ENCODE measurements at places on chromosomes 16 and 17.

DNA sequence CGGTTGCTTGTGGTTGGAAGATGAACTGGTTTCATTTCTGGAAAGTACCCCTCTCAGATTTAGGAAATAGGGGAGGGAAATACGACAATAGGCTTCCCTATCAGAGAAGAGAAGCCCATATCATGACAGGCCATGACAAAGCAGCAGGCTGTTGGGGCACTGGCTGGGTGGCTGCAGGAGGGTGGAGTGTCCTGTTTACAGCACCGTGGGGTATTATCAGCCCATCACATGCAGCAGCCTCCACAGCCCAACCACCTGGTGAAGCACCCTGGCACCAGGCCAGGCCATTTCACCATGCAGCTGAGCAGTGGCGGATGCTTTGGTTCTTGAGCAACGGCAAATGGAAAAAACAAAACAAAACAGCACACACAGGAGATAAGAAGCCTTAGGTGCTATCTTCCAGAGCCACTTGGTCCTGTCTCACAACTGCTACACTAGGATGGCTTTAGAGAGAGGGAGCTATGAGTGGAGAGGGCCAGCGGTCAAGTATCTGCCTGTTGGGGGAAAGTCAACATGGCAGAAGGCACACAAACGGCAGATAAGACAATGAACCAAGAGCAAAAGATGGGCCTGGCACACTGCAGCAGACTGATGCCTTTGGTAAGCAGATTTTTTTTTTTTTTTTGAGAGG lies 24.2 kb downstream of the FAM117A start:
- peak; percentile 25 for DNase-seq

DNA sequence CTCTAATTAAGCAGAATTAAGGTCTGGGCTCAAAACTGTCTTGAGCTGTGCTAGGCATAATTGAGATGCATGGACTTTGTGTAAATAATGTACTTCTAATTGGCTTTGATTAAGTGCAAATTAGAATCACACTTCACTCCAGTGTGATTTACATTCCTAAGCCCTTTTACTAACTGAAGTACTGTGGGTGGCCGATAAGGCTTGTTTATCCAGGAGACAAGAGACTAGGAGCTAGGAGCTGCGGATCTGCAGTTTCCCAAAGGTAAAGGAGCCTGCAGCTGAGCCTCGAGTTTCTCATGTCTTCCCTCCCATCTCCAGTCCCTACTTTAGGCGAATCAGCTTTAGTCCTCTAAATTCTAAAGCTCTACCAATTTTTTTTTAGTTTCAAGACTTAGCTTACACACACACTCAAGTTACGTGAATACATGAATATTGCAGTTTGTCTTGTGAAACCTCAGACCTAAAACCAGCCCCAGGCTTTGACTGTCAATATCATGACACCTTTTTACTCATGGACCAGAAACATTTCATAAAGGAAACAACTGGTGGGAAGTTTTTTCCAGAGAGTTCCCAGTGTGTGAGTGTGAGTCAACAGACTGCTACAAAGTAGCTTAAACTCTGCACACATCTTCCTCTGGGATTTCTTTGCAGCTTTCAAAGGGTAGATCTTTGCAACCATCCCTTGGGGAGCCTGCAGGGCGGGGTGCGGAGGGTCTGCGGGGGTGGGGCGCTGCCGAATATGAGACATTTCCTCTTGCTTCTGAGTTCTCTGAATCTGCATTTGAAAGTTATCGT lies 113.9 kb upstream of the TBX2 start:
- peak; percentile 23 for DNase-seq

GRCh38 chr16:54194334-54194743 lies 92.2 kb downstream of the IRX3 start:
- no peak for DNase-seq

- no peak for DNase-seq
Observed at GRCh38 chr17:3735515-3735914, 11.8 kb downstream of the HASPIN start.

DNA sequence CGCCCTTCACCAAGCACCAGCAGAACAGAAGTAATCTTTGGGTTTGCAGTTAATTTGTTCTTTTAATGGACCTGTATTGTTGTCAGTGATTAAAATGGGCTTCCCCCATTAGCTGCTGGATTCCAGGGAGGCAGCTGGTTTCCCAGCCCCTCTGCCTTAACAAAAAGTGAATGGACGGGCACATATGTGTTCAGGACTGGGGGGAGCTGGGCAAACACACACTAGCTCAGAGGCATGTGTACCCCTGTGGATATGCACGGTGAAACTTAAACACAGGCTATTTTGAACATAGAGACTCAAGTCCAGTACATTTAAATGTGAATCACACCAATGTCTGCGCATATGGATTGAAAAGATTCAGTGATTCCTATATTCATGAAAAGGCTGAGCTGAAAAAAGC lies 25.5 kb upstream of the TMEM132E start:
- DNase-seq = no peak

DNA sequence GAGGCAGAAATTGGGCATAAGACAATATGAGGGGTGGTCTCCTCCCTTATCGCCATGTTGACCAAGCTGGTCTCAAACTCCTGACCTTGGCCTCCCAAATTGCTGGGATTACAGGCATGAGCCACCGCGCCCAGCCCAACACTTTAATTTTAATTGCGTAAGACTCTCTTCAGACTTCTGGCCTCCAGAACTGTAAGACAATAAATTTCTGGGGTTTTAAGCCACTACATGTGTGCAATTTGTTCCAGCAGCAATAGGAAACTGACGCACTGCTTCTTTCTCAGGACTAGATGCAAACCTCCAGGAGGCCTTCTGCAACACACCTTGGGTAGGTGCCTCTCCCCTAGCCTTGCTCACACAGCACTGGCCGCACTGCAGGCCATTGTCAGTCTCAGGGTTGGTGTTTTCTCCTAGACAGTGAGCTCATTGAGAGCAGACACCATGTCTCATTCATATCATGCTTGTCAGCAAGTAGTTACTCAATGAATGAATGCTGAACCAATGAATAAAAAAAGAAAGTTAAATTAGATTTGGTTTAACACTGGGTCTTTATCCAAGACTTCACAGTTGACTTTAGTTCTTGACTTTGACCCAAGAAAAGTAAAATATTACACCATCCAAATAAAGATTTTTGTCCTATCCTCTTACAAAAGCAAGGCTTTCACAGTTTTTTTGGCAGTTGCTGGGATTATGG lies 5.5 kb upstream of the ACSF2 start:
- DNase-seq = no peak

GRCh38 chr17:8264836-8265542 lies 15.9 kb downstream of the PFAS start:
- no peak for DNase-seq

- DNase-seq = peak; percentile 88
Observed at GRCh38 chr16:79874391-79874790, 273.9 kb upstream of the MAF start.

DNA sequence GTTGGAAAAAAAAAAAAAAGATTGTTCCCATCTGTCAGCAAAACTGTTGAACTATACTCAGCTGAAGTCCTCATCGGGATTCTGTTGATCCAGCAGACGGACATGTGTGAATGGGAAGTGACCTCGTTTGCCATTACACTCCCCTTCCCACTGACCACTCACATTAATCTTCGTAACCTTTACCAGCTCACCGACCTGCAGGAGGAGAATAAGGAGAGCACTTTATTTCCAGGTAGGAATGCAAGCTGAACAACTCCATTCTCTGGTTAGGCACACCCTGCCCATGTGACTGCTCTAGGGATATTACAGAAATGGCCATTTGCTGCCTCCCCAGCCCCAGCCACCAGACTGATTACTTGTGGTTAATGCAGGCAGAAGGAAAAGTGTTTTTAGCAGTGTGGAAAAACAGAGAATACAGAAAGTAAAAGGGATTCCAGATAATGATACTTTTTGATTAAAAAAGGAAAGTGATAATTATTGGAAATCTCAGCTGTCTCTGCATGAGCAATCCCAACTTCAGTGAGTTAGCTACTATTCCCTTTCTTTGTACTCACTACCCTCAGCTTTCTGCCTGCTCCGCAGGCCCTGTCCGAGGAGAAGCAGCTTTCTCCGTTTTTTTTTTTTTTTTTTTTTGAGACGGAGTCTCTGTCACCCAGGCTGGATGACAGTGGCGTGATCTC lies 23.6 kb upstream of the YWHAE start:
- peak; percentile 64 for DNase-seq

DNA sequence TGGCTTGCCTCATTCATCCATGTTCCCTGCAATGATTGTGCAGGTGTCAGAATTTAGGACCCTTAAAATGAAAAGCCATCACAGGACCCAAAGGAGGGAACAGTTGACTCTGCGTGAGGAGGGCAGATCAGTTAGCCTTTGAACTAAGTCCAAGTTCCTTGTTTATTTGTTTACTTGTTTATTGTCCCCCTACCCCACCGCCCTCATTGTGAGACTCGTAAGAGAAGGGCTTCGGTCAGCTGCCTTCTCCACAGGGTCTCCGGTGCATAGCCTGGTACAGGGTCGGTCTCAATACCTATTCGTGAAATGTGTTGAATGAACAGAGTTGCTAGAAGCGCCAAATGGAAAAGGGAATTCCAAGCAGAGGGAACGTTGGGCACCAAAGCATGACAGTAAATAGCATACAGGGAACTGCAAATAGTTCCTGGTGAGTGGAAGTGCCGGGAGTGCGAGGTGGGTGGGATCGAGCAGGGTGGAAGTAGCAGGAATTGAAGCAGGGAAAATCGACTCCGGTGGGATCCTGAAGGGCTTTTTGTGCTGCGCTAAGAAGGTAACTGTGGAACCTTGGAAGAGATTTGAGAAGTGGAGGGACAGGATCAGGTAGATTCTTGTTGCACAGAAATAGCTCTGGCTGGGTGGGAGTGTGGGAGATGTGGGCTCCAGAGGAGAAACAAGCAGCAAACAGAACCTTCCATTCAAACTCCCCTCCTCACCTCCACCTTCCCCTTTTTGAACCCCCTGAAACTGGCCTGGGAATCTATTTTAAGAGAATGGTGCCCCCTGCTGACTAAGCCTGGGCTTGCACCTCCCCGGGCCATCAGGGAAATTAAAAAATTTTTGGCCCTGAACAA lies 12.7 kb downstream of the SLC35B1 start:
- no peak for DNase-seq

- no peak for DNase-seq
Observed at GRCh38 chr16:54359081-54359480, 72.5 kb upstream of the IRX3 start.

- no peak for DNase-seq
Observed at GRCh38 chr16:66041907-66042306, 324.6 kb upstream of the CDH5 start.

DNA sequence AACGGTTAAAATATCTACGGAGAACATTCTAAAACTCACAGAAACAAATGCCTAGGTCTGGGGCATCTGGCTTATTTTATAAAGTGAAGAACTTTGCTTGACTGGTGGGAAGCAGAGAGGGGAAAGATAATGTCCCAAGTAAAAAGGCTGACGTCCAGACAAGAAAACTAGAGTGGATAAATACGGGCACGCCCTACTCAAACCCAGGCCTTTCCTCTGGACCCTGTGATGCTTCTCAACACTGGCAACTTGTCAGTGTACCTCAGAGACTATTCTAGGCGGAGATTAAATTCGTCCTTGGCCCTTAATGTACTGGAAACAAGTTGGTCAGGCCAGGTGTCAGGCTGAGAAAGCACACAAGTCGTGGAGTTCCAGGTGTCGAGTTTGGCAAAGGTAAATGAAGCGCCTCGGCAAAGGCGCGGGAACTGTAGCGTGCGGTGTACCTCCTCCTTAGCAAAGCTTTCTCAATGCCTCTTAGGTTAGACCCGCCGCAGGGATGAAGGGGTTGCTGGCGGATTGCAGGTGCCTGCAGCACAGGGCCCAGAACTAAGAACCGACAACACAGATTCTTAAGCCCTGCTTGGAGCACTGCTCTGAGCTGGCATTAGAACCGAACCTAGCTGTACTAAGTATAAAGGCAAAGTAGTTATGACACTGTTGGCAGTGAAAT lies 668 bp upstream of the UNK start:
- no peak for DNase-seq

DNA sequence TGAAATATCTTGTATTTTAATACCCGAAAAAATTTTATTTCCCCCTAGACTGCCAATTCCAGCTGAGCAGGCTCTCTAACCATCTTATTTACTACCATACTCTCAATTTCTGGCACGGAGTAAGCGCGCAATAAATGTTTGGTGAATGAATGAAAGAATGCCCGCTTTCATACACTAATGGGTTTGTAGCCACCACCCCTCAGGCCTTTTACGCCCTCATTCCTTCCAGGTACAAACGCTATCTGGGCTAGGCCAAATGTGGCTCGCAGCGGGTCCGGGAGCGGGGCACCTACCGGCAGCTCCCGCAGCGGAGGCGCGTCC lies 536 bp upstream of the PLD2 start:
- DNase-seq = peak; percentile 20

- DNase-seq = no peak
Observed at GRCh38 chr17:21823090-21823489, 130.8 kb downstream of the KCNJ18 start.

DNA sequence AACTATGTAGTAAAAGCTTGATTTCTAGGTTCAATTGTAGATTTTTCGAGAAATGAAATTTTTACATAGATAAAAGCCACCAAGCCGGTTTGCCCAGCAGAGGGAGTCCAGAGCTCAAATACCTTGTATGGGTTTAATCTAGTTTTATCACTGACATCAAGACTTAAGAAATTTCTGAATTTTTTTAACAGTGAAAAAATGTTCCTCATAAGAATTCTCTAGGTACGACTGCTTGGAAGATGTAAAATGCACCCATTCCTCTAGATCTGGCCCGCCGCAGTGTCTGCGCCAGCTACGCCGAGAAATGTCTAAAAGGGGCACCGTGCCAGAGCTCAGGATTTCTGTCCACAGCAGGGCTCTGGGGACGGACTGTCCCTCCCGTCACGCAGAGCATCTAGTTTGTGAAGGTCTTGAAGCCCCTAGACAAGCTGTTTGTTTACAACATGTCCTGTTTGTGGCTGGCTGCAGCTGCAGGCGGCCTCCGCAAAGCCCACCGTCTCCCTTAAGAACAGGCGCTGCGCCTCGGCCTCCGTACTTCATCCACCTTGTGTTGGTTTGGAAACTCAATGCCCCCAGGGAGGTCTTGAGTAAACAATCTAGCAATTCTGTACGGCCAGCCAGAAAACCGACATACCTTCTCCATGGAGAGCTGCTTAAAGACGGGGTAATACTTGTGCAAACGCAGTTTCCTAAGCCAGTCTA lies 24.8 kb downstream of the MAP1LC3B start:
- peak; percentile 52 for DNase-seq

GRCh38 chr16:83075956-83076355 lies 449.2 kb downstream of the CDH13 start:
- no peak for DNase-seq

- DNase-seq = no peak
Observed at GRCh38 chr17:55683550-55684315, 38.9 kb downstream of the TMEM100 start.

Measured in renal cortical epithelial cell (primary cell).